SJCRH30 (cell line): ENCODE measurements at places on chromosomes 11 and 22.

- peaks cover 56% of the 10 kb centered on the region for H3K36me3 ChIP-seq
- peaks cover 12% of the 10 kb centered on the region for H3K4me1 ChIP-seq
- H3K4me3 ChIP-seq, result no peak overlapping the region
- no peak for DNase-seq
- H3K27ac ChIP-seq, result no peak overlapping the region
Observed at GRCh38 chr11:212150-213100, 4.9 kb downstream of the RIC8A start.

DNA sequence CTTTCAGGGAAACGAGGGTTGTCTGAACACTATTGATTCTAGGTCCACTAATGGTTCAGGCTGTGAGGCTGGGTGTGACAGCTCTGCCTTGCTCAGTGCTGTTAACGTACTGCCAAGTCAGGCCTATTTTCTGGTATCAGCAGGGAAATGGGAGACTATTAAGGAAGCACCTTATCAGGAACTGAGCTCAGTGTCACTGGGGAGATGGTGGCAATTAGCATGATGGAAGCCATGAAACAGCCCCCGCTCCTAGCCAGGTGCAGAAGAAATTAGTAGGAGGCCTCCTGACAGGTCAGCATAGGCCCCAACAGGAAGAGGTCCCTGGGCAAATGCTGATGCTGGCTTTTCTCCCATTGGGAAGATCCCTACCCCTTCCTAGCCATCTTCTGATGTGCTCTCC, 42.6 kb upstream of the LMO2 start:
- H3K4me1 ChIP-seq, result no peaks in the 10 kb centered on the region
- no peaks in the 10 kb centered on the region for H3K36me3 ChIP-seq
- DNase-seq, result no peak
- no peak overlapping the region for H3K27ac ChIP-seq

DNA sequence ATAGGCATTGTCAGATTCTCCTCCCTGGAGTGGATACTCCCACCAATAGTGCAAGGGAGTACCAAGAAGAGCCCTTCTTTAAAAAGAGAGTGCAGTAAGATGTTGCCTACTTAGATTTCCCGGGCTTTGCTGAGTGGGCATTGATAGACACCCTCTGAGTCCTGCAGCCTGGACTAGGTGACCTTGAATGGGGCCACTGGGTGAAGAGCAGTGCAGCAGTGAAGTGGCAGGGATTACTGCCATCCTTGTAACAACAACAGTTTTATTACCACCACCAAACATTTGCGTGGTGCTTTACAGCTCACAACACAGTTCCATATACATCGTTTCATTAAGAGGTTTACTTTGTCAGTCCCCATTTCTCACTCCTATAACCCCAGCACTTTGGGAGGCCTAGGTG, 59.4 kb downstream of the MICAL2 start:
- H3K27ac ChIP-seq, result no peak overlapping the region
- H3K27me3 ChIP-seq, result no peaks in the 10 kb centered on the region
- H3K4me1 ChIP-seq, result peaks cover 29% of the 10 kb centered on the region

DNA sequence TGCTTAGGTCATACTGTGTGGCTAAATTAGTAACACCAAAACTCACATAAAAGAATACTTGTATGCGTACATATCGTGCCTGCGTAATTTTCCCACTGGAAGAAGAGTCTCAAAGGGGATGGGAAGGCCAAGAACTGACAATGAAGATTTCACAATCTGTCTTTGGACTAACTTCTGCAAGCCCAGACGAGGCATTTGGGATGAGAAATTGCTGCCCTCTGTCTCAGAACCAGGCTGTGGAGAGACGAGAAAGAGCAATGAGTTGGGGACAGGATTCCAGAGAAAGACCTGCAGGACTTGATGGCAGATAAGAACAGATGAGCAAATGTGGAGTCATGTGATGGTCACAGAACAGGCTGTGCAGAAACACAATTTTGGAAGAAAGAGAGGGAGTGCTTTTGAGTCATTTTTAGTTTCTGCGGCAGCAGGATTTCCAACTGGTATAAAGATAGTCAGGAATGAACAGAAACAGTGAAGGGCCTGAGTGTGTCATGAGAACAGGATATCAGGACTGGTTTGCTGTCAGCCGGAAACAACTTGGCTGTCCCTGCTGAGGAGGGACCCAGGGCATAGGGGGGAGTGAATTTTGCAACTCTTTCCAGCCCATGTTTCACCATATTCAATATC, 82.7 kb upstream of the CTSC start:
- H3K27ac ChIP-seq, result no peak overlapping the region
- no peaks in the 10 kb centered on the region for H3K36me3 ChIP-seq
- no peak overlapping the region for H3K4me3 ChIP-seq
- H3K4me1 ChIP-seq, result no peaks in the 10 kb centered on the region

DNA sequence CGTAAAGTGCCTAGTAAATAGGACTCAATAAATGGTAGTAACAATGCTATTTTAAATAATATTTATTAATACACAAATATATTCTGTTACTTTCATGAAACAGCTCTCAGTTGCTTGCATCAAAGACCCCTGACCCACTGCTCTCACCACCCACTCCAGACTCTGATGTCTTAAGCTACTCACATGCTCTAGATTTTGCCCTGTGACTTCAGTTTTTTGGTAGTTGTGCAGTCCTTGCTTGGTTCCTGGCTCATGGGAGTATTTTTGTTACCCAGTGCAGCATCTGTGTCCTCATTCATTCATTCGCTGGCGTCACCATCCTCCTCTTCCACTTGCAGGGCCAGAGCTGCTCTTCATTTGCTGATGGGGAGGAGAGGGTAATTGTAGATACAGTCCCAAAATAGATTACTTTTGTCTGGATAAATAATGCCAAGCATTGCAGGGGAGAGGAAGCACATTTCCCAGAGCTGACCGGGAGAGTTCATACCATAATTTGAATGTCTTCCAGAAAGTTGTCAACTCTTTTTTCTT, 12.7 kb downstream of the MRPL48 start:
- H3K36me3 ChIP-seq, result no peaks in the 10 kb centered on the region
- H3K27me3 ChIP-seq, result no peaks in the 10 kb centered on the region
- no peak for DNase-seq
- H3K4me3 ChIP-seq, result no peak overlapping the region

- H3K36me3 ChIP-seq, result no peaks in the 10 kb centered on the region
- no peaks in the 10 kb centered on the region for H3K4me1 ChIP-seq
- H3K27ac ChIP-seq, result no peak overlapping the region
- DNase-seq, result no peak
Observed at GRCh38 chr11:119782739-119783072, 53.7 kb upstream of the NECTIN1 start.

GRCh38 chr11:5004424-5005274, 10.0 kb downstream of the OR51L1 start:
- no peak overlapping the region for H3K4me3 ChIP-seq
- H3K4me1 ChIP-seq, result no peaks in the 10 kb centered on the region
- no peaks in the 10 kb centered on the region for H3K36me3 ChIP-seq
- peak; percentile 56 for DNase-seq
- no peak overlapping the region for H3K27ac ChIP-seq
- H3K27me3 ChIP-seq, result no peaks in the 10 kb centered on the region

GRCh38 chr11:6862961-6863360, at the start of gene OR10A2:
Gene OR10A2 (plus strand): TSS chr11:6863057. CDS start chr11:6869755, 6,698 bp downstream.
- H3K27ac ChIP-seq, result no peak within 1 kb of the TSS
- H3K36me3 ChIP-seq, result no peaks in the 10 kb centered on the region
- no peaks in the 10 kb centered on the region for H3K27me3 ChIP-seq

- H3K4me1 ChIP-seq, result no peaks in the 10 kb centered on the region
- no peak overlapping the region for H3K27ac ChIP-seq
- H3K36me3 ChIP-seq, result no peaks in the 10 kb centered on the region
- H3K27me3 ChIP-seq, result no peaks in the 10 kb centered on the region
- DNase-seq, result no peak
- no peak overlapping the region for H3K4me3 ChIP-seq
Observed at GRCh38 chr11:11329062-11329806, 23.8 kb downstream of the CSNK2A3 start.

- no peak overlapping the region for H3K4me3 ChIP-seq
- no peak overlapping the region for H3K27ac ChIP-seq
- no peaks in the 10 kb centered on the region for H3K27me3 ChIP-seq
- no peak for DNase-seq
- H3K36me3 ChIP-seq, result no peaks in the 10 kb centered on the region
- H3K4me1 ChIP-seq, result no peaks in the 10 kb centered on the region
Observed at GRCh38 chr22:40519284-40519947, 117.1 kb downstream of the MRTFA start.

DNA sequence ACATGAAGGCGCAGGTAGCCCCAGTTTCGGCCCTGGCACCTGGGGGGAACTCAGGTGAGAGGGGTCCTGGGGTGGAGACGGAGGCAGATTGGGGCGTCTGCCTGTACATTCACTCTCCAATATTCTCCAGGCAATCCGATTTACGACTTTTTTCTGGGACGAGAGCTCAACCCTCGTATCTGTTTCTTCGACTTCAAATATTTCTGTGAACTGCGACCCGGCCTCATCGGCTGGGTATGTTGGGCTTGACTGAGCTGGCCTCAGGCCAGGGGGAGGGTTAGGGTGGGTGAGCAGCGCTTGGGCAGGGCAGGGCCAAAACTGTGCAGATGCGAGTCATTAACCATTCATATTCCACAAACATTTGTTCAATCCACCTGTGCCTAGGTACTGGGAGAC, 1.7 kb downstream of the TM7SF2 start:
- no peak overlapping the region for H3K27ac ChIP-seq
- H3K36me3 ChIP-seq, result peaks cover 3% of the 10 kb centered on the region
- H3K27me3 ChIP-seq, result no peaks in the 10 kb centered on the region
- no peak overlapping the region for H3K4me3 ChIP-seq

DNA sequence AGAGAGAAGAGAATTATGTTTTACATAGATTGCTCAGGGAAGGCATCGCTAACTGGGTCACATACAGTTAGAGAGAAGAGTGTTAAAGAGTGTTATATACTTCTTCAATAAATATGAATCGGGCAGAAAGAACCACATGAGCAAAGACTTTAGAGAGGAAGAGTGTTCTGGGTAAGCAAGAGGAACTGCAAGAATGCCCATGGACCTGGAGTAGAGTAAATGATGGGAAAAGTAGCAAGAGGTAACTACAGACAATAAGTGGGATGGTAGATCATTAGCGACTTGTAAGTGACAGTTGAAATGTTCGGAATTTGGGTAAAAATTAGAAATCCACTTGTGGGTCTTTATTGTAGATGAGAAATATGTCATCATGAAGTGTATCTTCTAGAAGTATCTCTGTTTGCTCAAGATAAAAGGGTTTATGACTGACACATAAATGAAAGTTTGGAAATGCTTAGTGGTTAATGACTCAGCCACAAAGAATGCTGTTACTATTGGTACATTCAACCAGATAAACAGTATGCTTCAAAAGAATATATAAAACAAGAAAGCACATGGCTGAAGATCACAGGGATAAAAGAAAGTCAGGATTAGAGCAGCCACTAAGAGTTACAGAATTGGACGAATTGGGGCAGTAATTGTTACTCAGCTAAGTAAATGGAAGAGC, 229.3 kb downstream of the CASP12 start:
- H3K36me3 ChIP-seq, result no peaks in the 10 kb centered on the region
- no peaks in the 10 kb centered on the region for H3K27me3 ChIP-seq
- H3K4me3 ChIP-seq, result no peak overlapping the region
- H3K4me1 ChIP-seq, result no peaks in the 10 kb centered on the region
- no peak overlapping the region for H3K27ac ChIP-seq
